ENCODE measurements at places on chromosomes 2 and 18. TPM values are rescaled to one million over a fixed set of nuclear protein-coding genes. Genes with fewer than 3 reads are reported as not detected.

GALNT3 gene
- 14.4 TPM for total RNA-seq

RNF125 gene
- 3.1 TPM for total RNA-seq

RSAD2 gene
- total RNA-seq, result 0.67 TPM

VWC2L gene
- total RNA-seq, result not detected

CAMKMT gene
- total RNA-seq, result 17.4 TPM

GRCh38 chr2:219218217-219218731 lies 484 bp downstream of the ABCB6 start:
- DNase-seq, result no peak

DNA sequence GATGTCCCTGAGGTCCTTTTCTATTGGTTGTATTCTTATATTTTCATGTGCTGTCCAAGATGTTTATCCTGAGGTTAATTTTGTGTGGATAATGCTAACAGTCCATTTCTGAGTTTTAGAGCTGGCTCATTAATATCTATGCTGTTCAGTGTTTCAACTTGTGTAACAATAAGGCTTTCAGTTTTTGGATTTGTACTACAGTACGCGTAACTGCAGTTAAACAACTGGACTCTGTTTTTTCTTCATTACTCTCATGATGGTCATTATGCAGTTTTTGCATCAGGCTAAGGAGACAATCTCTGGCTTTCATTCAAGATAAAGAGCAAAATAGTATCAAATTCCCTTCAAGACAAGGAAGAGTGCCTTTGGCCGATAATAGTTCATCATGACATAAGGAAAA lies 1364.8 kb downstream of the DPP10 start:
- DNase-seq, result no peak

- DNase-seq, result no peak
Observed at GRCh38 chr2:100015849-100016248, 126.5 kb downstream of the AFF3 start.

DNA sequence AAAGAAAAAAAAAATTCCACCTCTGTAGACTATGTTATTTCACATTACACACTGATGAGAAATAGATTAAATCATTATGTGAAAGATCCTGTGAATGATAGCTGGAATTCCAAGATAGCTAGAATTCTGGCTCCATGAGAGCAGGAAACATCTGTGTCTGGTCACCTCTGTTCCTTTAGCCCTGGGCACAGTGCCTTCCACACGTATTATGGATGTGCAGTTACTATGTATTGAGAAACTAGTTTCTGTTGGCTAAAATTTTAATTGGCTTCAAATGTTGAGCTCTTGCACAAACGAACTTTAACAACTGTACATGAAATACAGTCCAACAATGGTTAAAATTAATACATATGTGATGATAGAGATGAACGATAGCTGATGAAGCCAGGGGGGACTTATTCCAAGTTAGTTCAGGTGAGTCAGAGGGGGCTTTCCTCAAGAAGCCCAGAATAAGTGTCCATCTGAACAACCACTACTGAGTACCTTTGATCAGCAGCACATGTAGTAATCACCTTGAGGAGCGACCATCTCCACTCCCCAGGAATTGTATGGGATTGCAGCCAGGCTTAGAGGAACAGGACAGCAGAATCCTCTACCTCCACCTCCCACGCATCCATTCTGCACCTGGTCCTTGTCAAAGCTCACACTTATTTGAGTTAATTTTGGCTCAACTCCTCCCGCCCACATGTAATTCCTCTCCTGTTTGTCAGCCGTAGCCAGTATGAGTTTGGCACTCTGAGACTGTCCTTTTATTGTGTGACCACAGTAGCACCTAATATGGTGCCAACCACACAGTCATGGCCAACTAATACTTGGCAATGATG lies 68.6 kb downstream of the NABP1 start:
- no peak for DNase-seq

GRCh38 chr2:47907039-47907781 lies 912 bp upstream of the FBXO11 start:
- no peak for DNase-seq
